ENCODE measurements at places on chromosomes 6 and 20.

DNA sequence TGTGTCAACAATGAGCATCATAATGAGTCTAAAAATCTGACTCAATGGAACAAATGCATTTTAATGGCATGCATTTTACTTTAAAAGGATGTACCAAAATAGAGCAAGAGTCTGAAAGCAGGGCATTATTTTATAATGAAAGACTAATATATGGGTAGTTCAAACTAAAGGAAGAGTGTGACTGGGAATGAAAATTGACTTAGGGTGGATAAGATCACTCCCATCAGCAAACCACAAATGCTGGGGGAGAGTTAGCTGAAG lies 114.7 kb downstream of the SOX4 start:
- no peak for DNase-seq

DNA sequence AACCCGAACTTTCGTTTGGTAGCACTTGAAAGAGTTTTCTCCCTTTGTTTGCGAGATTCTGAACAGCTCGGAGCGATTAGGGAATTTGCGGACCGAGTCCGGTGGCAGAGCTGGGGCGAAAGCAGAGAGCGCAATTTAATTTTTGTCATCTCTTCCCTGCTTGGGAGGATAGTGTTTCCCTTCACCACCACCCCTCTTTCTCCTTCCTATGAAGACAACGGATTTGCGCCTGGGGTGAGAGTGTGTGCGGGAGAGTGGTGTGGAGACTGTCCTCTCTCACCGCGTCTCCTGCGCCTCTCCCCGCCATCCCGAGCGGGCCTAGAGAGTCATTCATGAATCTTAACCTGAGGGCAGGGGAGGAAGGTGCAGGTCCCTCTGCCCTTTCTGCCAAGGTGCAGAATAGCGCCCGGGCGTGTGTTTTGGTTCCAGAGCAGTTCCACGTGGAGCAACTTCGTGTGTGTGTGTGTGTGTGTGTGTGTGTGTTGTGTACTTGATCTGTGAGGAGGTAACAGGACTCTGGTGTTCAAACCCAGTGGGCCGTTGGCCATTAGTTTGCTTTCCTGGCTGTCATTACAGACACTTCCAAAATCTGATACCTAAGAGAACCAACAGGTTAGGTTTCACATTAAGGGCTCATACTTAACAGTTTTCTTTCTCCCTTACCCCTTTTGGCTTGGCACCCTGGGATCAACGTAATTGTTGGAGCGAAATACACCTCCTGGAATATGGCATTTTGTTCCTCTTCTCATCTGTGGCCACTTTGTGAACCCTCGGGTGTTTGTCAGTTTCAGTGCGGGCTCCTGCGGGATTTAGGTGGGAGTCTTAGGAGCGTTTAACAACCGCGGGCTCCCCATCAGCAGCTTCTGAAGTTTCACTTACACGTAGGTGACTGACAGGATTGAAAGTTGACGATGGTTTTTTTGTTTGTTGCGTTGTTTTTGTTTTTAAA lies 1.8 kb downstream of the EYA4 start:
- no peak for DNase-seq

DNA sequence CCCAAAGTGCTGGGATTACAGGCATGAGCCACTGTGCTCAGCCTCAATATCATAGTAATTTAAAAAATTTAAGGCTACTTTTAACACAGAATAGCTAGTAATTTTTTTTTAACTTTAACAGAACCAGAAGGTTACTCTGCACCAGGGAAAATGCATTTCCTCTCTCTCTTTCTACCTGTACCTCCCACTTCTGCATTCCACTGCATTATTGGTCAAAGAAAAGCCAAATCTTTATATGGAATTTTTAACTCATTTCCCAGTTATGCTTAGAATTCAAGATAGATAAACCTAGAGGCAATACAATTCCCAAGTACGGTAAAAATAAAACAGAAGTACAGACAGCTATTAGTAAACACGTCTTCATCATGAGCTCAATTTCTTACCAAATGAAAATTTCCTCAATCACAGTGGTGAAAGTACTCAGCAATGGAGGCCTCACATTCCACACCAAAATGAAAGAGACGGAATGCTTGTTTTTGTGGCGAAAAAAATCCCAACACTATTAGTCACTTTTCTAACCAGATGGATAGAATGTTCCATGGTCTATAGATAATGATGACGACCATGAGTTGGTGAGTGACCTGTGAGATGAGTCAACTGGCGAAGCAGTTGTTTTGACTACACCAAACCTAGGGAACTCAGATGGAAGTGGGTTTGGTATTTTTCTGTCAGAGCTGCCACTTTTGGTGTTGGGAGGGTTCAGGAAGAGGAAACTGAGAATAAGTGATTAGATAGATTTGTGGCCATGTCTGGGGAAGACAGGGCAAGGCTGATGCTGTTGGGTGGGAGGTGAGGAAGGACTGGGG lies 104.7 kb upstream of the SGK1 start:
- DNase-seq: no peak

DNA sequence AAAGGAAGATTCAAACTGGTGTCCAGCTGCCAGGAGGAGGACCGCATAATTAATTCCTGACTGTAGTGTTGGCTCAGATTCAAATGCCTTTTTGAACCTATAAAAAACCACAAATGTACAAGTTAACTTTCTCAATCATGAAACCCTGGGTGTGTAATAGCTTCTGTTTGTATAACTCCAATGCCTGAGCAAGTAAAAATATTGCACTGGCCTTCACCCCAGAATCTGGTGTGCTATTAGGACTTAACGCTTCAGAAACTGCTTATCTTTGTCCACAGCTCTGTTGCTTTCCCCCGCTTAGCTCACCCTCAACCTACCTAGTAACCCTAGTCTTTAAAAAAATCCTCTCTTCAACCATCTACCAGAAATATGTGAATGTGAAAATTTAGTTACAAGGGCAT lies 119.1 kb upstream of the MAP7 start:
- peak; percentile 18 for DNase-seq

DNA sequence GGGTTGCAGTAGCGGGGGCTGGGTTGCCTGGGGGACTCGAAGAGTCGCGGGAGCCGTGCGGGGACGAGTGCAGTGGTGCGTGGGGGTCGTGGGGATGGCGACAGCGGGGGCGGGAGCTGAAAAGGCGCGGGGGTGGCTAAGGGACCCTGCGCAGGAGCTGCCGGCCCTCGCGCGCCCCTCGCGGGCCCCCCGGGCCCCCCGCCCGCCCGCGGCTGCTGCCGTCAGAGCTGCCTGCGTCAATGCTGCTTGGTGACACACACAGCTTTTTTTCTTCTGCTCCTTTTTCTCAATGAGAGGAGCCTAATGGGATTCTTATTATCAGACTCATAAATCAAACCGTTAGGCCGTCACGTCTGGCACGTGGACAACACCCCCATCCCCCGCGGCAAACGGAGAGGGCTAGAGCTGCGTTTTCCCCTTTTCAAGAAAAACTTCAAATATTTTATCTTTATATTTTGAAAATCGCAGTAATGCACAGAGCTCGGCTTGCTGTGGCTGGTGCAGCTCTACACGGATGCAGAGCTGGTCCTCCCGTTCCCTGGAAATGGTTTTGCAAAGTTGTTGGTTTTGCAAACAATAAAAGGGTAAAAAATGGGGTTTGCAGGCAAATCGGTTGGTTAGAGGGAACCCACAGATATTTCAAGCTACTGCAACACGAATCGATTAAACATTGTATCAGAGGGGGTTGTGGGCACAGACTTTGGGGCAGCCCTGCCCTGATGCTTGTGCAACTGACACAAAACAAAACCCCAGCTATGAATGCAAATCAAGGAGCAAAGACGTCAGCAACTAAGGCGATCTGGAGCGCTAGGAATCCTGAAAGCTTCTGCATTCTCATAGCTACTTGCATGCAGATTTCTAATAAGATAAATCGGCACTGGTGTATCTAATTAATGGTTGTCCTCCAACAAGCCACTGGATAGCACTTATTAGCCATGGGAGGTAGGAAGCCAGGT lies 161.4 kb downstream of the TBXT start:
- DNase-seq: no peak

DNA sequence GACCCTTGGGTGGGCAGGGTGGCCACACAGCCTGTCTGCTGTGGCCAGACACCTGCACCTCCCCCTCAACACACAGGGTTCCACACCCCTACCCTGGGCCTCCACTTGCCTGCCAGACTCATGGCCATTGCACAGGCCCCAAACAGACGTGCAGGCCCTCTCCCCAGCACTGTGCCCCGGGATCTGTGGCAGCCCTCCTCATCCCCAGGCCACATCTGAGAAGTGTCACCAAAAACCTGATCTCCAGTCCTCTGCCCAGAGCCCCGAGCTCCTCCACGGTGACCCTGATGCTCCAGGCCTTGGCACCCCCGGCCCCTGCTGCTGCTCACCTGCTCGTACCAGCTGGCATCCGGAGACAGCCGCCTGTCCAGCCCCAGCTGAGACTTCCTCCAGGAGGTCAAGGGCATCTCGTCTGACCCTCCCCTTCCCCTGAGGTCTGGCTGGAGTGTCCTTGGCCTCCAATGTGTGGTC lies 160.1 kb downstream of the DLL1 start:
- DNase-seq: no peak

DNA sequence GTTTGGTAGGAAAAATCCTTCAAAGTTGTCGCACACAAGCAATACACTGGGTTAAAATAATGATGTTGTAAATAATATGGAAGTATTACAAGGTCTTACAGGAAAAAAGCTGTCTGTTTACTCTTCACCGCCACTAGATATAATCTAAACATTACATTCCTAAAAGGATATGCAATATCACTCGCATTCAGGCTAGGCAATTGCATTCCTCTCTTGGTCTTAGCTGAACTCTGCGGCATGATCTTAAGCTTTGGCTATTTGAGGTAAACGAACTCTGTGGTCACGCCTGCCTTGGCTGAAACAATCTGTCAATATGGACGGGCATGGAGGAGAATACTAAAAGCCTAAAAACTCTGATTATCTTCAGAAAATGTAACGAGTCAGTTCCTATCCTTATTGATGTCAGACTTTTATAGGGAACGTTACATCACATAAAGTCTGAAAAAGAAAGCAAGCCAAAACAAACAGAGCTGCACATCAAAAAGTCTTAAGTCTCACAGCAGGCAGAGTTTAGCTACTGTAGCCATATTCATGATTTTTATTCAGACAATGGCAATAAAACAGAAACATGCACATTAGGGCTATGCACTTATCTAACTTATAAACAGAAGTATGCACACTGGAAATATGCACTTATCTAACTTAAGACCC lies 30.8 kb upstream of the FILIP1 start:
- no peak for DNase-seq

DNA sequence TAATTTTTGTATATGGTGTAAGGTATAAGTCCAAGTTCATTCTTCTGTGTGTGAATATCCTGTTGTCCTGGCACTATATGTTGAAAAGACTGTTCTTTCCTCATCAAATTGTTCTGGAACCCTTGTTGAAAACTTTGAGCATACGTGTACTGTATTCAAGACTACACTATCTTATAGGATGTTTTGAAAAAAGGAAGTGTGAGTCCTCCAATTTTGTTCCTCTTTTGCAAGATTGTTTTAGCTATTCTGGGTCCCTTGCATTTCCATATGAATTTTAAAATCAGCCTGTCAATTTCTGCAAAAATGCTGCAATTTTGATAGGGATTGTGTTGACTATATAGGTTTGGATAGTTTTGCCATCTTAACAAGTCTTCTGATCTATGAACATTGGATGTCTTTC lies 195.2 kb downstream of the BACH2 start:
- DNase-seq: peak; percentile 69

DNA sequence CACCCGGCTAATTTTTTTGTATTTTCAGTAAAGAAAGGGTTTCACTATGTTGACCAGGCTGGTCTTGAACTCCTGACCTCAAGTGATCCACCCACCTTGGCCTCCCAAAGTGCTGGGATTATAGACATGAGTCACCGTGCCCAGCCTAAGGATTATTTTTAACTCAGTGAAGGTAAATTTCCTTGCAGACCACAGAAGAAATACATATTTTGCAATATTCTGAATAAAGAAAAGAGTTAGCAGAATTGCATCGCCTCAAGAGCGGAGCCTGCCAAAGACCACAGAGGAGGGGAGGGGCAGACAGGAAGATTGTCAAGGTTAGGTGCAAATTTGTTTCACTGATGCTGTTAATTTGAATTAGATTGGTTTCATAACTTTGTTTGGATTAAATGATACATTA lies 47.4 kb downstream of the SOD2 start:
- DNase-seq: no peak

DNA sequence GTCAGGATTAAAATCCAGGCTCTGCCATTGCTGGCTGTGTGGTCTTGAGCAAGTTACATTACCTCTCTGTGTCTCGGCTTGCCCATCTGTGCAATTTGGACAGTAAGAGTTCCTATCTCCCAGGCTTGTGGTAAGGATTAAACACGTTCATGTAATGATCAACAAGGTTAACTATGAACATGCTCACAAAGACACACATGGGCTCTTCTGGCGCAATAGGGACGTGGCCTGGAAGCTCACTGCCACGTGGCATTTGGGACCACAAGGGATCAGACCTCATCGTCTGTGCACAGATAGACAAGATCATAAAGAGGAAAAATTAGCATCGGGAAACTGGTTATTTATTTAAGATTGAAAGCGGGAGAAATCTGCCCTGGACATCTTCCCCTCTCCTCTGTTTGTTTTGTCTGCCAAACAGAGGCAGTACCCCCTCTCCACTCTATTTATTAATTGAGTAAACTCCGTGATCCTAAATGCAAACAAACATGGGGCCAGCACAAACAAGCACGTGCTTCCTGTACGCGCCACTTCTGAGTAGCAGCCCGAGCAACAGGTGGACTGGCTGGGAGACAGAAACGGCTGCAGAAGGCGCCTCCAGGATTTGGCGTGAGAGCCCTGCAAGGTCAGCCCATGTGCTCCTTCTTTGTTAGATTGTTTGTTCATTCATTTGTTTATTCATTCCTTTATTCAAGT lies 95.0 kb downstream of the CDH26 start:
- no peak for DNase-seq

DNA sequence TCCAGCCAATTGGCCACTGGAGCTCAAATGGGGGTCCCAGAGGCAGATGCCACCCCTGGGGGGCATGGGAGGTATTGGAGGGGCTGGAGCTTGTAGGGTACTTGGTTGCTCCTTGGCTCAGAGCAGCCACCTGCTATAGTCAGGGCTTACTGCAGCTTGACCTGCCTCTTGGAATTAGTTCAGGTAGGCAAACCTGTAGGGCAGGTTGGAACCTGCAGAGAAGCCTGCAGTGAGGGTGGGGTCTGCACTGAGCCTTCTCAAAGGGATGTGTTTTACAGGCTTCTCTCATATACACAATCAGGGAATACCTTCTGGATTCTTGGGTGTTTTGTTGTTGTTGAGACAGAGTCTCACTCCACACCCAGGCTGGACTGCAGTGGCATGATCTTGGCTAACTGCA lies 94.2 kb upstream of the MYL9 start:
- no peak for DNase-seq

DNA sequence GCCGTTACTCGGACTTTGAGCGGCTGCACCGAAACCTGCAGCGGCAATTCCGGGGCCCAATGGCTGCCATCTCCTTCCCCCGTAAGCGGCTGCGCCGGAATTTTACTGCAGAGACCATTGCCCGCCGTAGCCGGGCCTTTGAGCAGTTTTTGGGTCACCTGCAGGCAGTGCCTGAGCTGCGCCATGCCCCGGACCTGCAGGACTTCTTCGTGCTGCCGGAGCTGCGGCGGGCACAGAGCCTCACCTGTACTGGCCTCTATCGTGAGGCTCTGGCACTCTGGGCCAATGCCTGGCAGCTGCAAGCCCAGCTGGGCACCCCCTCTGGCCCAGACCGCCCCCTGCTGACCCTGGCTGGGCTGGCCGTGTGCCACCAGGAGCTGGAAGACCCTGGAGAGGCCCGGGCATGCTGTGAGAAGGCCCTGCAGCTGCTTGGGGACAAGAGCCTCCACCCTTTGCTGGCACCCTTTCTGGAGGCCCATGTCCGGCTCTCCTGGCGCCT lies 7.2 kb downstream of the SNX21 start:
- DNase-seq: no peak
